ENCODE measurements at places on chromosomes 12 and 14.

DNA sequence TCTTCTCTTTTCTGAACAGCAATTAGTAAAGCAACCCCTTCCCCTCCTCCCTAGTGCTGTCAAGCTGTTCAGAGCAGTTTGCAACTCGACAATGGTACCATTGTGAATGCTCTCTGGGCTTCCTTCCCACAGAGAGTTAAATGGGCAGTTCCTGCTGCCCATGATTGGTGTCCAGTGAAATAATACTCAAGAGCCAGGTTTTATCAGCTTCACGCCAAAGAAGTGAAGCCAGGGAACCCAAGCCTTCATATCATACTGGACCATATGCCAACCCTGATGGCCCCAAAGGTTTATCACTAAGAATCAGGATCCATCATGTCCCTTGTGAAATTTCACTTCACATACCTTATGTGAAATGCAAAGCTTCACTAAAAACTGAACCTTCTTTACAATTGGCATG is 24.7 kb downstream of the INSM2 start:
- DNase-seq = no peak

DNA sequence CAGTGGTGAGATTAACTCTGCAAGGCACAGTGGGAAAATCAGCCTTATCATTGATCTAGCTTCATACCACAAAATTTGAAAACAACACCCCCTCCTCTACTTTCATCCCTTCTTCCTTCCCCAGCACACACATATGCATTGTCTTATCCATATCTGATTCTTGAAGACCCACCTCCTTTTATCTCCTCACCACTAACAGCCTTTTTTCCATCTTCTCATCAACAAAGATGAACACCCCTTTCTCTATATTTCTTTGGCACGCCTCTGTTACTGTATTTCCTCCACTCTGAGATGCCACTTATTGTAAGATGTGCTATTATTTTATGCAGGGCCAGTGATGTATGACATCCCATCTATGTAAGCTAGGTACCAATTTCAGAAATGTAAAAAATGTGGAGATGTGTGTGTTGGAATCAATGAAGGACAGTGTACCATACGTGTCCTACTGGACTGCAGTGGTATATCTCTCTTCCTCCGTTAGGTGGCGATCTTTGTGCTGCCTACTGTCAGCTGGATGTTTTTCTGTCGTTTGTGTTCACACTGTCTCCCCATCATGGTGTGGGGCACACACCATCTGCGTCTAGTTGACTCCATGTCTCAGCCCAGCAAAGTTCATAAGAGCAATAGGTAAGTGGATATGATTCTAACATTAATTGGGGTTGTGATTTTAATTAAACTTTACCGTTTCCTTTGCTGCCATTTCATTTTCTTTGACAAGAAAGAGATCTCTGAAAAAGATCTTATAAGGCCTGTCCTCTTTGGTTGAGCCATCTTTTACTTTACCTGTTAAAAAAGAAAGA is 24.0 kb downstream of the CCDC38 start:
- DNase-seq = no peak

GRCh38 chr12:54038871-54039414 is 6.1 kb downstream of the HOXC5 start:
- DNase-seq = no peak

DNA sequence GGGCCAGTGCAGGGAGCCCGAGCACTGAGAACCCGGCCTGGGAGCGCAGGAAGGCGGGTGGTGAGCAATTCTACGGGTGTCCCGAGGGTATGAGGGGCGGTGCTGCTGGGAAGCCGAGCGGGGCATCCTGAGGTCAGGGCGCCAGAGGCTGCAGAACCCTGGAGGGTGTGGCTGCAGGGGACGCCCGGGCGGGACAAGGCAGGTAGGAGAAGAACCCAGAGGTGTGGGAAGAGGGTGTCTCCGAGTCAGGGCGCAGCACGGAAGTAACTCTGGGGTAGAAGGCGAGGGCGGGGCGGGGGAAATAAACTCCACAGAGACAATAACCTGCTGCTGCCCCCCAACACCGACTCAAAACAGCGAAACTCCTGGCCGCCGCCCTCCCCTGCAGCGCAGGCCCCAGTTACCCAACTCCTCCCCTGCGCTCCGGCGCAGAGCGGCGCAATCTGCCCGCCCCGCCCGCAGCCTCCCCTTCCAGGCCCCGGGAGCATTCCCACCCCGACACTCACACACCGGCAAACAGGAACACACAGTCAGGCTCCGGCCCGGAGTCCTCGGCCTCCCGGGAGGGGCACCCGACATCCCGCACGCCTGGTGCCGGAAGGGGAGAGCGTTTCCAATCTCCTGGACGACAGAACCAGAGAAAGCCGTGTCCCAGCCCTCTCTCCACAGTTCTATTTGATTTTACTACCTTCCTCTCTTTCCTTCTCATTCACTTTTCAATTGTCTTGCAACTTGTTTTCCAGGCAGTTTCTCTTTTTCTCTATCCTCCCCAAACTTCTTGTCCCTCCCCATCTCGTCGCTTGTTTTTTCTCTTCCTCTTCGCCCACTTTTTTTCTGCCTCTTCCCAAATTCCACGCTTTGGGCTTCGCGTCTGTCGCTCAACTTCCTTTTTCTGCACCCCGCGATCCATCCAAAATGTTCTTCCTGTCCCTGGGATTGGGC is 2.4 kb downstream of the HRK start:
- no peak for DNase-seq

DNA sequence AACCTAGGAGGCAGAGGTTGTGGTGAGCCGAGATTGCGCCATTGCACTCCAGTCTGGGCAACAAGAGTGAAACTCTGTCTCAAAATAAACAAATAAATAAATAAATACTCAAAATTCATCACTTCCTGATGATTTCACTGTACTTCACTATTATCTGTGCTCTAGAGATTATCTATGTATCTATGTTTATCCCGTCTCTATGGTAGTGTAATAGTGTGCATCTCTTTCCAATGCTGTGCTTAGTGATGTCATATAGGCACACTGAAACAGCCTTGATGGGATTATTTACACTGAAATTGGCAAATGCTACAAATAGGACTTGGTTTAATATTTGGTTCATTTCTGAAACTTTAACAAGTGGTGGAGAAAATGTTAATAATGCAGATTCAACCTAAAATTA is 6.5 kb downstream of the CAPS2 start:
- no peak for DNase-seq

- DNase-seq = no peak
Measured at GRCh38 chr12:93832131-93832530, 155.0 kb downstream of the CRADD start.

- DNase-seq = no peak
Measured at GRCh38 chr12:52122540-52122871, 43.0 kb downstream of the SMIM41 start.

- DNase-seq = no peak
Measured at GRCh38 chr12:67449591-67450052, 180.5 kb downstream of the CAND1 start.

DNA sequence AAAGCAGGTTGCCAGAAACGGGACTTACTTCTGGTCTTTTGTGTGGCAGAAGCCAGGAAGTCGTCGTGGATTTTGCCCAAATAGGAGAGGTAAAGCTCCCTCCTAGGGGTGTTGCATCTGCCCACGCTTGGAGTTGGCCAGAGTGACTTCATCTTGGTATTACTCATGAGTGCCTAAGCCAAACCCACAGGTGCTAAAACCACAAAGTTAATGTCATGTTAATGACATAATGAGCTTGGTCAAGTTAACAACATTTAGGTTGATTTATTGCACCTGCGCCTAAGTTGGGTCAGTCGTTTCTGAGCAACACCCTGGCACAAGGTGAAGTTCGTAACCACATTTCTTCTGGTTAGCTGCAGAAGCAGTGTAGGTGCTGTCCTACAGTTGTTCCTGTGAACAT is 225.2 kb downstream of the FUT8 start:
- no peak for DNase-seq

GRCh38 chr14:26929361-26929760 is 331.5 kb upstream of the NOVA1 start:
- no peak for DNase-seq

DNA sequence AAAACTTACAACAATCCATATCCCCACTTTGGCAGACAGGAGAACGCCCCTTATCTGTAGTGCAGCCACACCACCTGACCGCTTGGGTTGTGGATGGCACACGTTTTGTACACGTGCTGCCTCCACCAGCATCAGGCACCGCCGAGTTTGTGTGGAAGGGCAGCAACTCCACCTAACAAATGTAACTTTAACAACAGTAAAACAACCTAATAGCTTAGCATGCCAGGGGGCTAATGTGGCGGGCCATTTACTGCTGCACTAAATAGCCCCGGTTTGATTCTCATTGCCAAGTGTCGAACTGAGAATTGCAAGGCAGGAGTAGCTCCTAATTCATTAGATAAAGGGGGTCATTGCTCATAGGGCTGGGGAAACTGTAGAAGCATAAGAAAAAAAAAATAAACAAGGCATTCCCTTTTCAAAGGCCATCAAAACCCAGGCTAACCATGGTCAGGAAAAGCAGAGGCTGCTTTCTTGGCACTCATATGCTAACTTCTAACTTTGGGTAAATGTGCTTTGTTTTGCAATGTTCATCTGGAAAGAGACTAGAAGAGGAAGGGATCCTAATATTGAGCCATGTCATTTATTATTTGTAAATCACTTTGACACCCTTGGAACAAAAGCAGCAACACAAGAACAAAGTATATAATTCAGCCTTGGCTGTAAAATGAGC is 279.7 kb upstream of the SOX5 start:
- DNase-seq = no peak

GRCh38 chr12:22971701-22972191 is 346.8 kb downstream of the ETNK1 start:
- DNase-seq = no peak

- no peak for DNase-seq
Measured at GRCh38 chr12:4771172-4771959, 51.2 kb downstream of the GALNT8 start.

GRCh38 chr12:132202929-132203721 is 58.9 kb downstream of the NOC4L start:
- DNase-seq = no peak

Measured in T-helper 22 cell (primary cell).